ENCODE measurements at places on chromosomes 13 and 19.

GRCh38 chr19:29010276-29010675 lies 202.7 kb downstream of the UQCRFS1 start:
- no peak for DNase-seq

- DNase-seq = no peak
Observed at GRCh38 chr13:41162151-41162550, 29.5 kb upstream of the KBTBD6 start.

DNA sequence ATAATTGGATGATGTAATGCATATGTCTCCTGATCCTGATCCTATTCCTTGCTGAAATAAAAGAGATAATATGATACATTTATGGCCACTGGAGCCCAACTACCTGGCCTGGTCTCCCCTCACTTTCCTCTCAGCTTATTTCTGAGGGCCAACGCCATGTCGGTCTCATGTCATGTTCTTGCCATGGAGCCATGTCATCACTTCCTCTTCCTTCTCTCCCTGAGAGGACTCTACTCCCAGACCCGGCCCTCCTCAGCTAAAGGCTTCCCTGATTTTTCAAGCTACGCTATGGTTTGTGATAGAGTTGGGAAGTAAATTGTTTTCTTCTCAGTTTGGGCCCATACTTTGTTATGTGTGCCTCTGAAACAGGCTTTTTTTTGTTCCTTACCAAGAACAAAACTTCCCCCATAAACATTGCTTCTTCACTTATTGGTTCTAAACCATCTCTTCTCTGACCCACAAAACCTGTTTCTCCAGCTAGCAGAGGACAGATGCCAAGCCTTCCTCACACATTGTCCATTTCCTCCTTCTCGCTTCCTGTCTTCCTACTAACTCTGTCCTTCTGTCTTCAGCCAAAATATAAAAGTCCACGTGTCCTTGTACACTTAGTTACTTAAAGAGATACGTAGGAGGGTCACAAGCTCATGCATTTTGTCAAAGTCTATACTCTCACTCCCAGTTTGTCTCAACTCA lies 319.9 kb upstream of the DACH1 start:
- no peak for DNase-seq

DNA sequence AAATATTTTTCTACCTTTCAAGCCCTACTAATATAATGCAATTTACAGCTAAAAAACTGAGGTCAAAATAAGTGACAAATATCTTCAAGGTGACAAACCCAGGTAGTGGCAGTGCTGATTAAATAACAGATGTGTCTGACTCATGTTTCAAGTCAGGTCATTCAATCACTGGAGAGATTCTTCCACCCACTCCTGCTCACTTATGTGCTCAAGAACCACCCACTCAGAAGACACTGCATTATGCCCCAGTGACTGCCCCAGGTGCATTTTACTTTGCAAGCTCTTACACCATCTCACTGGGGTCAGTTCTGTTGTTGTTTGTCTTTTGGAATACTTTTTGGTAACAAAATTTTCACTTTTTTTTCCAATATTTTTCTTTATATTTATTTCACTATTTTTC lies 2.2 kb downstream of the ZNF100 start:
- DNase-seq = no peak

DNA sequence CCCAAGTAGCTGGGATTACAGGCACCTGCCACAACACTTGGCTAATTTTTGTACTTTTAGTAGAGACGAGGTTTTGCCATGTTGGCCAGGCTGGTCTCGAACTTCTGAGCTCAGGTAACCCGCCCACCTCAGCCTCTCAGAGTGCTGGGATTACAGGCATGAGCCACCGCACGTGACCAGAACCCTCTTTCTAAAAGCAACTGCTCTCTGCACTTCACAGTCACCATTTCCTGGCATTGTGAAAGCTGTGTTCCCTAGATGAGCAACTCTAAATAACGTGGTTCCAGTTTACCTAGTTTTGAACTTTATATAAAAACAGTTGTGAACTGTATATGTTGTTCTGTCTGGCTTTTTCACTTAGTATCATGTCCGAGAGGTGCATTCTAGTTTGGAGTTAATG lies 152.9 kb downstream of the SIPA1L3 start:
- DNase-seq = no peak

DNA sequence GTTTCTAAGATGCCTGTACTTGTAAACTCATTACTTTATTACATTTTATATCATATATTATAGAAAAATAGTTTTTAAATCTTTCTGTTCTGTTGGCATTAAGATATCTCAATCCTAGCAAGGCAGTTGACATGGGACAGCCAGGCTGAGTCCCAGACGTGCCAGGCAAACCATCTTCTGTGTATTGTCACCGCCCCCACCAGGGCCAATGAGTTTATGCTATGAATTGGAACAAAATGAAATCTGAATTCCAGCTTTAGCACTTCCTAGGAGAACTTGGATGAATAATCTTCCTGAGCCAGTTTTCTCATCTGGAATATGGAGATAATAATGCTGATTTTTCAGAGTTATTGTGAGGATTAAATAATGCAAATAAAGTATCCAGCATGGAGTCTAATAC lies 79.9 kb upstream of the GSX1 start:
- peak; percentile 10 for DNase-seq

- no peak for DNase-seq
Observed at GRCh38 chr13:105365021-105365550, 1170.4 kb downstream of the EFNB2 start.

- DNase-seq = no peak
Observed at GRCh38 chr13:107834717-107835116, 380.6 kb downstream of the LIG4 start.

DNA sequence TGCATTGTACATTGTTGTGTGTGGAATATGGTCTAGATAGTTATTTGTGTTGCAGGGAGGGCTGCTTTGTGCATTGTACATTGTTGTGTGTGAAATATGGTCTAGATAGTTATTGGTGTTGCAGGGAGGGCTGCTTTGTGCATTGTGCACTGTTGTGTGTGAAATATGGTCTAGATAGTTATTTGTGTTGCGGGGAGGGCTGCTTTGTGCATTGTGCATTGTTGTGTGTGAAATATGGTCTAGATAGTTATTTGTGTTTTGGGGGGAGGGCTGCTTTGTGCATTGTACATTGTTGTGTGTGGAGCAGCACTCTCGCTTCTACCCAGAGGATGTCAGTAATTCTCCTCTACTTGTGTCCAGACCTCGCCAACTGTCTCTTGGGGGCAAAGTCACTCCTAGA lies 36.3 kb upstream of the ZNF835 start:
- DNase-seq = no peak

GRCh38 chr19:39325778-39326665 lies 5.4 kb upstream of the LRFN1 start:
- DNase-seq = no peak

DNA sequence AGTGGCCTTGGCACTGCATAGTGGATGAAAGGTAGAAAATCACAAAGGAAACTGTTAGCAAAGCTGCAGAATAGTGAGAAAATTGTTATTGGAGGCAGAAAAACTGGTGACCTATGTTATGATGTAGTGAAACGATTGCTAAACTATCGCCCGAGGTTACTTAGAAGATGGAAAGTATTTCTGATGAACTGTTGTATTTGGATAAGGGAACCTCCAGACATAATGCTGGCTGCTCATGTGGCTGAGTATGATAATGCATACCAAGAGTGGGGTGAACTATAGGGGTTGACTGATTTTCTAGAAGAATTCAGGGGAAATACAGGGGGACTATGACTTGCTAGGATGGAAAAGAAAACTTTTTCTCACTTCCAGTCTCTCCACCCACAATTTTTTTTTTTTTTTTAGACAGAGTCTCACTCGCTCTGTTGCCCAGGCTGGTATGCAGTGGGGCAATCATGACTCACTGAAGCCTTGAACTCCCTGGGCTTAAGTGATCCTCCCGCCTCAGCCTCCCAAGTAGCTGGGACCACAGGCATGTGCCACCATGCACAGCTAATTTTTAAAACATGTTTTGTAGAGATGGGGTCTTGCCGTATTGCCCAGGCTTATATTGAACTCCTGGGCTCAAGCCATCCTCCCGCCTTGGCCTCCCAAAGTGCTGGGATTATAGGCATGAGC lies 4.4 kb upstream of the EID2 start:
- DNase-seq = no peak

DNA sequence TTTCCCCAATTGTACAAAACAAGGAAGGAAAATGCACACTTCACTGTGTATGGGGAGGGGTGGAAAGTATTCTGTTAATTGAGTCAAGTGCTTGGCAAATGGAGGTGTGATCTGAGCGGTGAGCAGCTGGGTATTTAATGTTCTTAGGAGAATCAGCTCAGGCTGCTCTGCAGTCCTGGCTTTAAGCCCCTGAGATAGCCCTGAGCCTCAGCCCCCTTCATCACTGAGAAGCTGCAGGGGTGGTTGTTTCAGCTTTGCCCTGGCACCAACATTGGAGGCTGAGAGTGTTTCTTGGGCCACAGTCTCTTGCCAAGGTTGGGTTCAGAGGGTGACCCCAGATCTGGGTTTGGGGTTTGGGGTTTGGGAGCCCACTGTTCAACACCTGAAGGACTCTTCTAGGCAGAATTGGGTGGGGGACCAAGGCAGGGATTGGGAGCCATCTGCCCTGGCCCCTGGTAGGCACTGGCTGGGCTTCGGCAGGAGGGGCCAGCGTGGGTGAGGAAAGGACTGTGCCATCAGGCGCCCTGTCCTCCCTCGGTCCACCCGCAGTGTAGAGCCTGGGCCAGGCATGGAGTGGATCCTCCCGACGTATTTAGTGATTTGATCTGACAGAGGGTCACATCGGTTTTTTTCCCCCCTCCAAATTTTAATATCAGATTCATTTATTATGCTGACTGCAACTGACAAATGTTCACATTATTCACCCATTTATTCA lies 66.7 kb upstream of the ZNF536 start:
- DNase-seq = no peak

GRCh38 chr13:23639674-23640073 lies 69.5 kb downstream of the TNFRSF19 start:
- DNase-seq = no peak

GRCh38 chr13:49759503-49759902 lies 33.0 kb downstream of the KPNA3 start:
- no peak for DNase-seq

DNA sequence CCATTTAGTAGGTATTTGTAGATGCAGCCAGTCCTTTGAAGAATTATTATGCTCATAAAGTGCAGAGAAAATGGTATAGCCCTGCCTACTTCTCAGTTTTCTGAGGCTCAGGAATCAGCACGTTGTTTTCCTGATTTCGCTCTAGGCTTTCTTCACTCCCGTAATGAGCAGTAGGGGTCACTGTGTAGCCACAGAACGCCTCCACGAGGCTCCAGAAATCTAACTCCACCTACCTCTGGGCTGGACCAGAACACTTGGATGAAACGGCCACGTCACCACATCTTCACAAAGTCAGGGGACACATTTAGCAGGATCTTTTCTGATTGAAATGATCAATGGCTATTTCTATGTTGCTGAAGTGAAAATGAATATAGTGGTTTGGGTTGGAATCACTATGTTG lies 49.8 kb upstream of the GTF3A start:
- DNase-seq = peak; percentile 31

GRCh38 chr13:79516595-79516994 lies 35.6 kb downstream of the NDFIP2 start:
- DNase-seq = no peak

DNA sequence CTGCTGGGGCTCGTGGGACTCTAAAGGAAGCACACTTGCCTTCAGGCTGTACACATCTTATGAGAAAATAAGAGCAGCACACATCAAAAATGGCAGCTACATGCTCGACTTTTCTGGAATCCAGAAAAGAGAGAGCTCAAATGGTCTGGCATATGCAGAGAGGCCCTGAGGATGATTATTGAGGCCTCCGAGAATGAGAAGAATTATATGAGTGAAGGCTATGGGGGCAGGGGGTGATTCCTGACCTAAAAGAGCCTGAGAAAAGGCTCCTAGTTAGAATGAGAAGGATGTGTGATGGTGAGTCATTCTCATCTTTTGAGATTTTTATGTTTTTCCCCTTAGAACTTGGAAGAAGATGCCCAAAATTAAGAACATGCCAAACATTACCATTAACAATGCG lies 97.1 kb downstream of the HSPH1 start:
- no peak for DNase-seq

DNA sequence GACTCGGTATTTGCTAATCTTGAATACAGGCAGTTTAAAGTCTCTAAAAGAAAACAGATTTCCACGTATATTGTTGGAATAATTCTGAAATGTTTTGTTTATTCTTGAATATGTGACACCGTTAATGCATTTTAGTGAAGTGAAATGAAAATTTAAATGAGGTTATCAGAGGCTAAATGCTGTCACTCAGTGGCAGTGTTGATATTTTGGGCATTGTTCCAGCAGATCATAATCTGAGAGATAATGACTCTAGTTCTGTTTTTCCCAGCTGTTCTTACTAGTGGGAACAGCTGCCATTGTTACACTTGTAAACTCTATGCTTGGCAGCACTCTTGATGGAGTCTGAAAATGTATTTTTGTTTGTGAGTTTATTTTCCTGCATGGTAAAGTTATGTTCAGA lies 365.6 kb upstream of the SLC10A2 start:
- no peak for DNase-seq

DNA sequence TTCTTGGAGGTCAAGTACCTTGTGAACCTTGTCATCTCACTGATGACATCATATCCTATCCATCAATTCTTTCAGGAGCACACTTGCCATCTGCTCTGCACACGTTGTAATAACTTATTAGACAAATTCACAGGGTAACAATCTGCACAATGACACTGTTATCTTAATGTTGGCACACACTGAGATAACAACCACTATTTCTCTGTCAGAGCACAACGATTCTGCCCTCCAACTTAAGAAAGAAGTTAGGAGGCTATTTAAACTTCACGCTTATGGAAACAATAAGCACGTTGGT lies 351.3 kb downstream of the DACH1 start:
- no peak for DNase-seq

DNA sequence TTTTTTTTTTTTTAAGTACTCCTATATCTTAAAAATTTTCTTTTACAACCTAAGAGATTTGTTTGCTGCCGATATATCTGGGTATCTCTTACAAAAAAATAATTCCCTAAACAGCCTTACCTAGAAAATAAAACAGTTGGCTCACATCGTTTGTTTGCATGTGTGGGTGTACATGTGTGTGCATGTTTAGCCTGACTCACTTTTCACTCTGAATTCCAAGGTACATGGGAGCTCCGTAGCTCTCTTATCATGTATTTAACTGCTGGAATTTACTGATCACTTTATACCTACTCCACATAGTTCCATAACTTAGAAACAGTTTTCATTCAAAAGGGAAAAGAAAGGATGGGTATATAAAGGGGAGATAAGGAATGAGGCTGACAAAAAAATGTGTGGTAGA lies 616.5 kb downstream of the GPC6 start:
- DNase-seq = no peak

- DNase-seq = no peak
Observed at GRCh38 chr13:70732611-70733010, 624.4 kb upstream of the KLHL1 start.

Measured in activated T-cell treated with anti-CD3 and anti-CD28 coated beads for 1 hour (primary cell).